ENCODE measurements at places on chromosomes 2 and 18. TPM values are rescaled to one million over a fixed set of nuclear protein-coding genes. Genes with fewer than 3 reads are reported as not detected.

- no peak for DNase-seq
- H3K36me3 ChIP-seq = no peaks in the 10 kb centered on the region
- no peaks in the 10 kb centered on the region for H3K27me3 ChIP-seq
Observed at GRCh38 chr2:191970867-191971266, 124.0 kb upstream of the CAVIN2 start.

GRCh38 chr2:38315707-38316333 lies 61.3 kb downstream of the ATL2 start:
- DNase-seq = peak; percentile 76
- H3K4me1 ChIP-seq = no peaks in the 10 kb centered on the region
- H3K27me3 ChIP-seq = no peaks in the 10 kb centered on the region

- no peaks in the 10 kb centered on the region for H3K27me3 ChIP-seq
- H3K4me3 ChIP-seq = no peak within 1 kb of the TSS
- no peaks in the 10 kb centered on the region for H3K4me1 ChIP-seq
- DNase-seq = no peak
- H3K36me3 ChIP-seq = no peaks in the 10 kb centered on the region
Observed at GRCh38 chr2:27148801-27149439, at the start of gene TCF23. Gene TCF23 (plus strand): TSS chr2:27149004. CDS start chr2:27149134, 130 bp downstream.

Gene HOXD3
- not detected for total RNA-seq

Gene NEB
- total RNA-seq = 8.2 TPM

DNA sequence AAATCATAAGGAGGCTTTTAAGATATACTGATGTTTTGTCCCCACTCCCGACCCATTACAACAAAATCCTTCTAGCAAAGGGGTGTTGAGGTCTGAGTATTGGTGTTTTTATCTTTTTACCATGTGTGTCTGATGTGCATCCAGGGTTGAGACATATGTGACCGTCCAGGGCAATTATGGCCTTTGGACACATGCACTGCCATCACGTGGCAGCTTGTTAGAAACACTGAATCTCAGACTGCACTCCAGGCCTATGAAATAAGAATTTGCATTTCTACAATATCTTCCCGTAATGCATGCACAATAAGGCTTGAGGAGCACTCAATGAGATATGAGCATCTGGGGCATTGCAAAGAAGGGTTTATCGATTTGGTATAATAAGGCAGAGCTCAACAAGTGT lies 235.1 kb upstream of the ZNF804A start:
- H3K27me3 ChIP-seq = no peaks in the 10 kb centered on the region
- H3K4me3 ChIP-seq = no peak overlapping the region
- H3K4me1 ChIP-seq = no peaks in the 10 kb centered on the region
- no peaks in the 10 kb centered on the region for H3K36me3 ChIP-seq
- H3K27ac ChIP-seq = no peak overlapping the region

DNA sequence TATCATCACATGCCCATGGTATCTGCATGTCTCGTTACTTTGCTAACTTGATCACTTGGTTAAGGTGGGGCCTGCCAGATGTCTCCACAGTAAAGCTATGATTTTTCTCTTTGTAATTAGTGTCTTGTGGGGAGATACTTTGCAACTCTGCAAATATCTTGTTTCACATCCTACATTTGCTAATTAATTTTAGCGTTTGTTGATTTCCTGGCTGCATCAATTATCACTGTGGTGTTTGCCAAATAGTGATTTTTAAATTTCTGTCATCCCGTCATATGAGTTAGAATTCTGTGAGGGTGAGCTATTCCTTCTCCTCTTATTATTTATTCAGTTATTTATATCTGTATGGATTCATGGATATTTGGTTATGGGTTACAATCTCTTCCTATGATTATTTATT lies 161.4 kb downstream of the FMNL2 start:
- no peak for DNase-seq
- H3K27me3 ChIP-seq = no peaks in the 10 kb centered on the region
- peaks cover 39% of the 10 kb centered on the region for H3K4me1 ChIP-seq
- no peaks in the 10 kb centered on the region for H3K36me3 ChIP-seq

DNA sequence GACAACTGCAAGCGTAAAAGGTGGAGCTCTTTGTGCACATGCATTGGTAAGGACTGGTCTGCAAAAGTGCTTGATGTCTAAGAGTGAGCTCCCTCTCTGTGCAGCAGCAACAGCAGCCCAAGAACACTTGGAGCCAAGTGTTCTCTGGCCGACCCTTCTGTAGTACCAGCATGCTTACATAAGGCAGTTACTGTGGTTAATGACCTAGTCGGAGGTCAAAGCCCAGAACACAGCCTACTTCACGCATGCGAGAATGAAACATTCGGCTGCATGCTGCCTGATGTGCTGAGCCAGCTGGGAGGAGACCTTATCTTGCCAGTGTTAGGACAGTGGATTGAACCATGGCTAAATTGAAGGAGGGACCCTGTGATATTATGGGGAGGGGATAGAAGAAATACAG lies 21.3 kb downstream of the NCAPH start:
- no peaks in the 10 kb centered on the region for H3K4me1 ChIP-seq
- peaks cover 65% of the 10 kb centered on the region for H3K36me3 ChIP-seq
- no peak for DNase-seq
- no peaks in the 10 kb centered on the region for H3K27me3 ChIP-seq
- no peak overlapping the region for H3K27ac ChIP-seq
- no peak overlapping the region for H3K4me3 ChIP-seq

GRCh38 chr2:202808754-202809153 lies 62.8 kb downstream of the ICA1L start:
- H3K4me1 ChIP-seq = no peaks in the 10 kb centered on the region
- no peak overlapping the region for H3K27ac ChIP-seq
- no peaks in the 10 kb centered on the region for H3K27me3 ChIP-seq
- DNase-seq = no peak
- no peaks in the 10 kb centered on the region for H3K36me3 ChIP-seq

Gene DOK1
- 15.5 TPM for total RNA-seq

GRCh38 chr2:95060446-95061118 lies 35.1 kb downstream of the MAL start:
- no peaks in the 10 kb centered on the region for H3K27me3 ChIP-seq
- no peak for DNase-seq
- H3K36me3 ChIP-seq = no peaks in the 10 kb centered on the region
- peaks cover 21% of the 10 kb centered on the region for H3K4me1 ChIP-seq
- H3K4me3 ChIP-seq = no peak overlapping the region

- no peaks in the 10 kb centered on the region for H3K4me1 ChIP-seq
- no peaks in the 10 kb centered on the region for H3K36me3 ChIP-seq
- no peaks in the 10 kb centered on the region for H3K27me3 ChIP-seq
- DNase-seq = no peak
- H3K4me3 ChIP-seq = no peak overlapping the region
- no peak overlapping the region for H3K27ac ChIP-seq
Observed at GRCh38 chr2:232781765-232782164, 5.4 kb upstream of the KCNJ13 start.

GRCh38 chr2:121334581-121335293 lies 49.7 kb upstream of the TFCP2L1 start:
- H3K27me3 ChIP-seq = no peaks in the 10 kb centered on the region
- no peak overlapping the region for H3K27ac ChIP-seq
- peaks cover 13% of the 10 kb centered on the region for H3K4me1 ChIP-seq
- H3K36me3 ChIP-seq = no peaks in the 10 kb centered on the region

- no peaks in the 10 kb centered on the region for H3K27me3 ChIP-seq
- H3K27ac ChIP-seq = no peak overlapping the region
- H3K4me3 ChIP-seq = no peak overlapping the region
- H3K4me1 ChIP-seq = 0 out of 2 replicates have a peak, but pooled peaks cover 9% of the 10 kb centered on the region
Observed at GRCh38 chr2:135998879-135999278, 13.5 kb upstream of the DARS1 start.

DNA sequence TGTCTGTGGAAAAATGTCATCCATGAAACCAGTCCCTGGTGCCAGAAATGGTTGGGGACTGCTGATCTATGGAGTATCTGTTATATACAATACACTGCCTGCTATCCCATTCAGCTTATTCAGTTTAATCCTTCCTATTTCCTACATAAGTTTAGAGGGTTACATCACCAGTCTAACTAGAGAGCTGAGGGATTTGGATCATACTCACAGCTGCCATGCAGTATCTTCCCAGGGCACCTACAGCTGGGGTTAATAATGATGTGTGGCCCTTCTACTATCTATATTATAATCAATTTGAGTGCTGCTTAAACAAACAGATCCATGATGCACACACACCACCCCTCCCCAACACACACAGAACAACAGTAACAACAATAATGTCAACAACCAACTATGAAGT lies 524.0 kb downstream of the LRRTM4 start:
- H3K27ac ChIP-seq = no peak overlapping the region
- no peaks in the 10 kb centered on the region for H3K27me3 ChIP-seq
- no peak overlapping the region for H3K4me3 ChIP-seq
- no peaks in the 10 kb centered on the region for H3K36me3 ChIP-seq
- no peaks in the 10 kb centered on the region for H3K4me1 ChIP-seq

DNA sequence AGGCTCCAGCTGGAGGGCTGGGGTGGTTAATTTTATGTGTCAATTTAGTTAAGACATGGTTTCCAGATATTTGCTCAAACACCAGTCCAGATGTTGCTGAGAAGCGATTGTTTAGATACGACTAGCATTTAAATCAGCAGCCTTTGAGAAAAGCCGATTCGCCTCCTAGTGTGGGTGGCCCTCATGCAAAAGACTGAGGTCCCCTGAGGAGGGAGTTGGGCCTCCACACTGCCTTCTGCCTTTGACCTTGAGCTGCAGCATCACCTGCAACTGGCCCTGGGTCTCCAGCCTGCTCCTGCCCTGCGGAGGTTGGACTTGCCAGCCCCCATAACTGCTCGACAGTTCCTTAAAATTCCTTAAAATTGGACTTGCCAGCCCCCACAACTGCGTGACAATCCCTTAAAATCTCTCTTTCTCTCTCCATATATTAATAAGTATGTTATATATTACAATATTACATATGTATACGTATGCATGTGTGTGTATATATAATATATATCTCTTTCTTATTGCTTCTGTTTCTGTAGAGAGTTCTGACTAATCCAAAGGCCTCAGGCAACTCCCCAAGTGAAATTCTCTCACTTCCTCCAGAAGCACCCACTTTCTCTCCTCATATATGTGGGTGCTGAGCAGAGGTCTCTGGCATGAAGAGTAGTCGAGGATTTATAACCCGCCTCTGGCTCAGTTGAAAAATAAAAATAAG lies 14.4 kb downstream of the FBLN7 start:
- DNase-seq = no peak
- H3K27ac ChIP-seq = no peak overlapping the region
- H3K36me3 ChIP-seq = no peaks in the 10 kb centered on the region
- H3K27me3 ChIP-seq = no peaks in the 10 kb centered on the region
- H3K4me3 ChIP-seq = no peak overlapping the region
- no peaks in the 10 kb centered on the region for H3K4me1 ChIP-seq

All from GM23338 (cell line).